Activated CD8-positive, alpha-beta memory T cell treated with anti-CD3 and anti-CD28 coated beads for 4 hours (primary cell): ENCODE measurements at places on chromosomes 4 and X.

- no peak for DNase-seq
Measured at GRCh38 chrX:14094191-14094590, 64.5 kb upstream of the GEMIN8 start.

GRCh38 chr4:4765811-4766210 is 93.7 kb upstream of the MSX1 start:
- no peak for DNase-seq

- no peak for DNase-seq
Measured at GRCh38 chr4:151922811-151923210, 162.0 kb upstream of the GATB start.

DNA sequence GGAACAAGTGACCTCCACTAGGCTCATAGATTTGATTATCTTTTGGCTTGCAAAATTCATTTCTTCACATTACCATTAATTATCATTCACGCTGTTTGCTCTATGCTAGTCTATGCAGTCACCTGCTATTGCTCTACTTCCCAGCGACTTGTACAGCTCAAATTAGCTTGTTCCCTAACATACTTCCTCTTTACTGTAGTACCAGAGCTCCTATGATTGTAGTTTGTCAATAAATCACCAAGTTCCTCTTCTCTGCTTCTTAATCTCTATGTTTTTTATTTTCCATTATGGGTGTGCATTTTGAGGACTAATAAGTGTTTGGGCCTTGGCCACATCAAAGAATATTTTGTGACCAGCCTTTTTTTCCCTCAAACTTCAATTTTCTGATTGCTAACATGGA is 6.2 kb upstream of the GSPT2 start:
- DNase-seq: no peak
